ENCODE measurements at places on chromosomes 3 and 15.

DNA sequence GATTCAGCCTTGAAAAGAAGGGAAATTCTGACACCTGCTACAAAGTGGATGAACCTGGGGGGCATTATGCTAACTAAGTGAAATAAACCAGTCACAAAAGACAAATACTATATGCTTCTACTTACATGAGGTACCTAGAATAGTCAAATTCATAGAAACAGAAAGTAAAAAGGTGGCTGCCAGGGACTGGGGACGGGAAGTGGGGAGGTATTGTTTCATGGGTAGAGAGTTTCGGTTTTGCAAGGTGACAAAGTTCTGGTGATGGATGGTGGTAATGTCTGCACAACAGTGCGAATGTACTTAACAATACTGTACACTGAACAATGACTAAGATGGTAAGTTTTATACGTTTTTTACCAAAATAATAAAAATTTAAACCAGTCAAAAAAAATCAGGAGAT lies 4.8 kb downstream of the IDH2 start:
- no peak for DNase-seq

GRCh38 chr3:42613462-42613861 lies 13.0 kb downstream of the NKTR start:
- DNase-seq, result peak; percentile 39

DNA sequence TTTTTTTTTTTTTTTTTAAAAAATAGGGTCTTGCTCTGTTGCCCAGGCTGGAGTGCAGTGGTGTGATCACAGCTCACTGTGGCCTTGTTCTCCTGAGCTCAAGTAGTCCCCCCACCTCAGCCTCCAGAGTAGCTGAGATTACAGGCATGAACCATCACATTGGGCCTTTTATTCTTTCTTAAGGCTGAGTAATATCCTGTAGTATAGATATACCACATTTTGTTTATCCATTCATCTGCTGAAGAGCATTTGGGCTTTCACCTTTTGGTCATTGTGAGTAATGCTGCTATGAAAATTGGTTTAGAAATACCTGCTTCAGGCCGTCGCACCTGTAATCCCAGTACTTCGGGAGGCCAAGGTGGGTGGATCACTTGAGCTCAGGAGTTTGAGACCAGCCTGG lies 42.6 kb downstream of the PAQR5 start:
- no peak for DNase-seq

DNA sequence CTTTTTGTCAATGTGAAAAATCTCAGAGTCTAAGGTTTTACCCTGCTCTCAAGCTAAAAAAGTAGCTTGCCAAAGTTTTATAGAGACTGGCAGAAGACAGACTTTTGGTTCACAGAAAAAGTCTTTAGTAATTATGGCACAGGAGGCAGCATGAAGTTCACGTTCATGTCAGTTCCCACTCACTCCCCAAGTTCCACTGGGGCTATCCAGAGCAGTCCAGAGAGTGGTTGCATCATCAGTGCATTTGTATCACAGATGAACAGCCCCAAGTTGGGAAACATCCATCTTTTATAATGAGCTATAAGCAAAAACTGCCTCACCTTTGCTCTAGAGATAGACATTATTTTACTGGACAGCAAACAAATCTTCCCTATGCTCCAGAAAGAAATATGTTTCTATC lies 454.1 kb upstream of the AGTR1 start:
- no peak for DNase-seq

- DNase-seq, result peak; percentile 40
These were observed 5.7 kb upstream of the PDE8A start for GRCh38 chr15:84975871-84976351.

GRCh38 chr3:13657660-13658435 lies 108.9 kb downstream of the FBLN2 start:
- DNase-seq, result peak; percentile 79

Measured in K562 (cell line).